ENCODE measurements at places on chromosomes 5 and 9.

- no peak for DNase-seq
Observed at GRCh38 chr9:112846528-112847488, 43.9 kb downstream of the SLC46A2 start.

GRCh38 chr5:160492565-160492964, 70.9 kb downstream of the PTTG1 start:
- no peak for DNase-seq

- DNase-seq = no peak
Observed at GRCh38 chr5:61904730-61905129, 401.3 kb upstream of the KIF2A start.

DNA sequence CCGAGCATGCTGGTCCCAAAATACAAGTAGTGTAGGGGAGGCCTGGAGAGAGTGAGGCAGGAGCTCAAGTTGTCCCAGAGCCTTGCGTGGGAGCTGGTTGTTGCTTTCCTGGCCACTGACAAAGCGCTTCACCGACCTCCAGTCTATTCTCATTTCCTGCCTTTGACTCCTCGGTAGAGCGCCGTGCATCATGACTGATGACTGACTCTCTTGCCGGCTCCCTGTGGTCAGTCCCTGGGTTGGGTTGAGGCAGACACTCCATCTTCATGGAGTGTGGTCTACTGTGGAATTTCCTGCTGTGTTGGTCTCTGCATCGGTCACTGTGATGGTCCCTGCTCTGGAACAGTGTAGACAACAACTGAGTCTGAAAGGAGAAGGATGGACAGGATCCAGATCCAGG, 175.1 kb upstream of the S1PR3 start:
- no peak for DNase-seq

DNA sequence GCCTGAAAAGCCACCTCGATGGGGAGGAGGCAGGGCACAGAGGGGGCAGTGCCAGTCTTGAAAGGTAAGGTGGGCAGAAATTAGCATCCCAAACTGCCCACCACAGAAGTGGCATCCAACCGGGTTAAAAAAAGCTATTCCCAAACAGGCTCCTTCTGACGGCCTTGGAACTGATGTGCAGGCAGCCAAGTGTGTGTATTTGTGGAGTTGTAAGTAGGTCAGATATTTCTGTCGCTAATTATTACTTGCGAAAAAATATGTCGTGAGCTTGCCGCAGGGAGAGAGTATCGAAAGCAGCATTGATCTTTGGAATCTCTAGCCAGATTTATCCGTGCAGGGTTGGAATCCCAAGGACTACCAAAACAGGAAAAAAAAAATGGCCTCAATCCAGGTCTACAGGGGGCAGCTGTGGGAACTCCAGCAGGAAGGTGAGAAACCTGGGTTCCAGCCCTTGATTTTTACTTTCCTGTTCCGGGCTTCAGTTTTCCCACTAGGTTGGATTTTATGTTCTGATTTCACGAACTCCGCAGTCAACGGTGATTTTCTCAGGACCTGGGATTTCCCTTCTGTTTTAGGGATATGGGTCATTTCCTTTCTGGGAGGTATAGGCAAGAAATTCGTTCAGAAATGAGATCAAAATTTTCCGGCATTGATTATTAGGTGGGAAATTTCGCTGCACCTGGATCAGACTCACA, 200.8 kb downstream of the RGS3 start:
- DNase-seq = no peak

DNA sequence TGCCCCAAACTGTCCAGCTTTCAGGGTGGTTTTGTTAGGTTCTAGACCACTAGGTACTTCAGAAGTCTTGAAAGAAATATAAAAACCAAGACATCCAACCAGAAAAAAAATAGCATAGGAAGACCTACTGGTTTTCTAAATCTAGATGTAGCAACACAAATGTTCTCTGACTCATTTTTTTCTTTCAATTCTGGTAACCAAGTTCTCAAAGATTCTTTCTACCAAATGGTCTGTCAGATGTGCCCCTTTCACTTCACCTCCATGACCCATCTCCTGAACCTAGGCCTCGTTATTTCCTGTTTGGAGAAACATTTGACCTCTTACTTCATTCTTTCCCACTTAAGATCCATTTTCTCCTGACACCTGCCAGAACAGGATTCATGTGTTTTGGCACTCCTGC, 355.3 kb downstream of the KIAA0825 start:
- no peak for DNase-seq

GRCh38 chr5:135026645-135027265, 7.3 kb downstream of the PITX1 start:
- no peak for DNase-seq

DNA sequence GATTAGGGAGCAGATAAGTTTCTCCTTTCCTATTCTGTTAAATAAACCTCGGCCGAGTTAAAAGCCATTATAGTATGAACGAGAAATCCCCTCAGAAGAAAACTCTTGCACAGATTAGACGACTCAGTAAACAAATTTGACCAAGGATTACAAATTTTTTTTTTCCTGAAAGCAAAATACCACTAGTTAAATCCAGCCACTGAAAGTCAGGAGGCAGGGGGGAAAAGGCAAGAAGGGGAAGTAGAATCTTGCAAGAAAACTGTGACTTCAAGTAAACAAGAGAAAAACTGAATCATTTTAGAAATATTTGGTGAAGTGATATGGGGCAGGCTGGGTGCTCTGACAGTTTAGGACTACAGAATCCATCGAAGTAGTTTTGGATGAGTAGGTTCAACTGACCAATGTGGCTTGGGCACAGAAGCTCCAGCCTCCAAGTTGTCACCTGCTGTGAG, 251.0 kb downstream of the DENND1A start:
- no peak for DNase-seq

DNA sequence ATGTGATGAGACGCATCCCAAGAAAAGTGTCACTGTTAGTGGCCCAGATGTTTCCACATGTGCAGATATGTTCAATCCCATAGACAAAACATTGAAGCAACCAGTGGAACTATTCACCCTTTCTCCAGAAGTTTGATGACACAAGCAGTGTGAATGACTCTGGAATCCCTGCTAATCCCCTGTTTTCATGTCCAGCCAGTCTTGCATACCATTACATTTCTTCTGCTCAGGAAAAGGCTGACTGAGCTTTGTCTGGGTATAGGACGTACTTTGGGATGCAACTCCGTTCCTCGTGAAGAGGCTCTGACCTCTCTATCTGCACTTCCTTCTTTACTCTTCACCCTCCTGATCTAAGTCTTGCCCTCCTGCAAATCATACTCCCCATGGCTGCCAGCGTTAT, 172.4 kb downstream of the NTRK2 start:
- DNase-seq = no peak

DNA sequence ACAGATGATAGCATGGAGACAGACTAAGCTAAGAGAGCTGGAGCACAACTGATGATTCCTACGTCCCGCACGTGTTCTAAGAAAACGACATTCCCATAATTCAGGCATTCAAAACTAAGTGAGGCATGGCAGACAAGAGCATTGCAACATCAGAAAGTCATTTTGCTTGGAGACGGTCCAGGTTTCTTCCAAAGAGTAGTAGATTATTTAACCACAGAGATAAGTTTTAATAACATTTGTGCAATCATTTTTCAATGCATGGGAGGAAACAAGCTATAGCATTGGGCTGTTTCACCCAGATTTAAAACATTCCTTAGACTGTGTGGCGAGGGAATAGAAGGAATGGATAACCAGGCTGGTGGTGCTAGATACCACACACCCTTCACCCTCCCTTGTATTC, 117.2 kb downstream of the APBA1 start:
- DNase-seq = no peak

Data from activated CD8-positive, alpha-beta memory T cell treated with anti-CD3 and anti-CD28 coated beads, Interleukin-2, amount 10 ng/mL, durations not matched to agents 7 days and 5 days (primary cell).